ENCODE measurements at places on chromosomes 16 and 17. TPM values are rescaled to one million over a fixed set of nuclear protein-coding genes. Genes with fewer than 3 reads are reported as not detected.
A peak's percentile ranks its signal among the peaks of the same experiment; 100 is the strongest.

Gene HID1
- 58.9 TPM for polyA plus RNA-seq

GRCh38 chr17:70230850-70231640 lies 61.7 kb downstream of the KCNJ2 start:
- no peak for DNase-seq
- H3K27me3 ChIP-seq = no peaks in the 10 kb centered on the region
- peaks cover 6% of the 10 kb centered on the region for H3K4me1 ChIP-seq
- H3K27ac ChIP-seq = no peak overlapping the region

GRCh38 chr17:51508048-51508447 lies 247.7 kb downstream of the UTP18 start:
- DNase-seq = no peak
- peaks cover 2% of the 10 kb centered on the region for H3K27me3 ChIP-seq

- H3K4me1 ChIP-seq = no peaks in the 10 kb centered on the region
- no peaks in the 10 kb centered on the region for H3K27me3 ChIP-seq
- DNase-seq = no peak
Measured at GRCh38 chr17:8337802-8338752, 1.6 kb upstream of the ODF4 start.

DNA sequence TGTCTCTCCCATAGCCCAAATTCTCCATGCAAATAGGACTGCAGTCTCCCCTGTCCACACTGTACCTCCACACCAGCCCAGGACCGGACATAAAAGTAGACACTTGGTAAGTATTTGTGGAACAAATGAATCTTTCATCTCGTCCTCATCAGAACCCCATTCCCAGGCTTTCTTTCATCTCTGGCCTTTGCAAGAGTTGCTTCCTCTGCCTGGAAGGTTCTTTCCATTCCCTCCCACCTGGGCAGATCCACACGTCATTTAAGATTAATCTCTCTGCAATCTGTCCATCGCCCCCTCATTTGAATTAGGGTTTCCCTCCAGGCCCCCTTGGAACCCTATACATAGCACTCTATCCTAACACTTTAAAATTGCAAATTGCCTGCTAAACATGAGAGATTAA lies 3.9 kb upstream of the NXPH3 start:
- H3K36me3 ChIP-seq = no peaks in the 10 kb centered on the region
- H3K27me3 ChIP-seq = peaks cover 44% of the 10 kb centered on the region
- no peak overlapping the region for H3K4me3 ChIP-seq
- no peak overlapping the region for H3K27ac ChIP-seq
- peaks cover 46% of the 10 kb centered on the region for H3K4me1 ChIP-seq
- no peak for DNase-seq

DNA sequence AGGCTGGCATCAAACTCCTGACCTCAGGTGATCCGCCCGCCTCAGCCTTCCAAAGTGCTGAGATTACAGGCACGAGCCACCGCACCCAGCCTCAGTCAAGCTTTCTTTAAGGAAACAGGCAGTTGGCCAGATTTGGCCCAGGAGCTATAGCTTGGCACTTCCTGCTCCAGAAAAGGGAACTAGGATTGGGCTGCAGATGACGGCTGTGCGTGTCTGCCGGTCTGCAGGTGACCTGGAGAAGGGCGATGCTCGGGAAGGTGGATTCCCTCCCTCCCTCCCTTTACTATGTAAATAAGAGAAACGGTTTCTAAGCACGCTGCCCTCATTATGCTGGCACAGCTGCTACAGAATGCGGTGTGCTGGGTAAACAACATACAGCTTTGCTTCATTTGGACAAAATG lies 215.9 kb downstream of the RPTOR start:
- peak; percentile 42 for DNase-seq
- H3K27me3 ChIP-seq = no peaks in the 10 kb centered on the region
- peaks cover 15% of the 10 kb centered on the region for H3K4me1 ChIP-seq

Measured in left lung (tissue), 14 donors.